Renal cortex interstitium (tissue), 15 donors: ENCODE measurements at places on chromosomes 16 and 17.

GRCh38 chr16:88599092-88599733 lies 29.0 kb downstream of the ZC3H18 start:
- no peak for DNase-seq

DNA sequence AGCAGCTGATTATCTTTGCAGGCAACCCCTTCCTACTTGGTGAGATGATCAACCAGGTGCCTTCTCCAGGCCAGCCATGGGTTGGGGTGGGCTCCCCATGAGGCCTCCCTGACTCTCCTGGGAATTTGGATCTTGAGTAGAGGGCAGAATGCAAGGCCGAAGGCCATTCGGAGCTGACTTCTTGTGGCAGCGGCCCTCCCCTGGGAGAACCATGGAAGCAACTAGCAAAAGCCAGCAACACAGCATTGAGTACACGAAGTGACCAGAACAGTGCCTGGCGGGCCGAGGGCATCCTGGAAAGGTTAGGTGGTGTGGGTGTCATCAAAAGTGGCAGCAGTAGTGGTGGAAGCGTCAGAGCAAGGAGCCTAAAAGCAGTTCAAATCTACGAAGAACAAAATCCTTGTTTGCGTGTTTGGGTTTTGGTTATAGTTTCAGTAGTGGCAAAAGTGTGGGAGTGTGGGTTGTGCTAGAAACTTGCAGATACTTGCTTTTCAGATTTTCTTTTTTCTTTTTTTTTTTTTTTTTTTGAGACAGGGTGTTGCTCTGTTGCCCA lies 2.0 kb upstream of the ALDH3A1 start:
- no peak for DNase-seq

DNA sequence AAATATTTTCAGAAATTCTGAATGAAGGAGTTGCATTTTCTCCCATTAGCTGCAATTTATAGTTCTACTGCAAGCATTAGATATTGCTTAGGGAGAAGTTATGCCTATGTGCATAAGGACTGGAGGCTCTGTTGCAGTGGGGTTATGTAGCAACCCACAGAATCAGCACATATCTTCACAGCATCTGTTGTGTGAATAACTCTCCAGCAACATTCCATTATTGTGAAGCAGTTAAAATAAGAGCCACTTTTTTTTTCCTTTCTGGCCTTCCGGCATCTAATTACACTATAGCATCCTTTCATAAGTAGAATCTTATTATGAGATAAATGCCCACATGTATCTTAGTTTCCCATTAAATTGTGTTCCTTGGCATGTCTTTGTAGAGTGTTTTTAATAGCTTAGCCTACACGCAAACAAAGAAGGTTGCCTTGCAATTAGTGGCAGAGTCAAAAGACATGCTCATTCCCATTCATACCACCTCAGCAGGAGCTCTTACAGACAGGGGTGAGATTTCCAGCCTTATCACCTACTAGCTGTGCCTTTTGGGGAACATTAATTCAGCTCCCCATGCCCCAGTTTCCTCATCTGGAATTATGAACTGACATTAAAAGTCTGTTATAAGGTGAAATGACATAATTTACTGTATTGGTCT lies 596.0 kb upstream of the GOT2 start:
- DNase-seq = no peak

- DNase-seq = no peak
Measured at GRCh38 chr17:82097919-82098168, 192 bp downstream of the FASN start.

- no peak for DNase-seq
Measured at GRCh38 chr16:35011-35677, 18.3 kb downstream of the POLR3K start.

DNA sequence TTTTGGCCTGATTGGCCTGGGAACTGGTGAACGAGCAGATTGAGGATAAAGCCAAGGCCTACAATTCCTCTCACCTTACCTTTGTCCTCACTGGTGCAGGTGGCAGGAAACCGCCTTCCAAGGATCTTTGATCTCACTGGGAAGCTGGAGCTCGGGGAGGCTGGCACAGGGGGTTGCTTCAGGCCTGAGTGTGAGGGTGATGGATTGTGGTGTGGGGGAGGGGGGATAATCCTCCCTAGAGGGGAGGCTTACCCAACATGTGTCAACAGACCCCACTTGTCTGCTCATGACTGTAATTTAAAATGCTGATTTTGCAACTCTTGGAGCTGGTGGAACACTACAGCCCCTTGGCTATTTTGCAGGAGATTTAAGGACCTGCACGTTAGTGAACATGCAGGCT lies 4.5 kb upstream of the RMI2 start:
- DNase-seq = no peak

DNA sequence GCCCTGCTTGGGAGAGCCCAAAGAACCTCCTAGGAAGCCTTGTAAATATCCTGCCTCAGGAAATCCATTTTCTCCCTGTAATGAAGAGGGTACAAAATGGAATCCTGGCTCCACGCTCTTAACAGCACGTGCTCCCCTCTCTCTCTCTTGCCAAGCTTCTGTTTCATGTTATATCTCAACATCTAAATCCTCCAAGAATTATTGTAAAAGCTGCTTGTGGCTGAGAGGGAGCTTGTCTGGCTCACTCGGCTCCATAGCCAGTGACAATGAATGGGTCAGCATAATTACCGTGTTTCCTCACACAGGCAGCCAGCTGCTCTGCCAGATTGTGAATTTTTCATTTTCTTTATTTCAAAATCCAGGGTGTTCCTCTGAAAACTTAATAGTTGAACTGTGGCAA lies 317.8 kb downstream of the RBFOX1 start:
- no peak for DNase-seq

DNA sequence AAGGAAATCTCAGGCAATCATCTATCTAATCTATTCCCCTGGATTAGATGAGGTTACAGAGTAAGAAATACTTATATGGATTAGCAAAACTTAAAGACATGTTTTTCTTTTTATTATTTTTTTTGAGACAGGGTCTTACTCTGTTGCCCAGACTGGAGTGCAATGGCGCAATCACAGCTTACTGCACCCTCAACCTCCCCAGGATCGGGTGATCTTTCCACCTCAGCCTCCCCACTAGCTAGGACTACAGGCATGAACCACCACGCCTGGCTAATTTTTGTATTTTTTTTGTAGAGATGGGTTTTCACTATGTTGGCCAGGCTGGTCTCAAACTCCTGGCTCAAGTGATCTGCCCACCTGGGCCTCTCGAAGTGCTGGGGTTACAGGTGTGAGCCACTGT lies 3.3 kb upstream of the NFE2L1 start:
- no peak for DNase-seq

GRCh38 chr16:56950455-56950854 lies 11.3 kb upstream of the CETP start:
- DNase-seq = no peak

- no peak for DNase-seq
Measured at GRCh38 chr17:8647956-8648355, 17.4 kb upstream of the MYH10 start.

GRCh38 chr16:28984619-28985135 lies at the start of gene LAT:
TSS of gene LAT (plus strand) at chr16:28985052. CDS start at chr16:28985418, 366 bp downstream.
- DNase-seq = no peak

DNA sequence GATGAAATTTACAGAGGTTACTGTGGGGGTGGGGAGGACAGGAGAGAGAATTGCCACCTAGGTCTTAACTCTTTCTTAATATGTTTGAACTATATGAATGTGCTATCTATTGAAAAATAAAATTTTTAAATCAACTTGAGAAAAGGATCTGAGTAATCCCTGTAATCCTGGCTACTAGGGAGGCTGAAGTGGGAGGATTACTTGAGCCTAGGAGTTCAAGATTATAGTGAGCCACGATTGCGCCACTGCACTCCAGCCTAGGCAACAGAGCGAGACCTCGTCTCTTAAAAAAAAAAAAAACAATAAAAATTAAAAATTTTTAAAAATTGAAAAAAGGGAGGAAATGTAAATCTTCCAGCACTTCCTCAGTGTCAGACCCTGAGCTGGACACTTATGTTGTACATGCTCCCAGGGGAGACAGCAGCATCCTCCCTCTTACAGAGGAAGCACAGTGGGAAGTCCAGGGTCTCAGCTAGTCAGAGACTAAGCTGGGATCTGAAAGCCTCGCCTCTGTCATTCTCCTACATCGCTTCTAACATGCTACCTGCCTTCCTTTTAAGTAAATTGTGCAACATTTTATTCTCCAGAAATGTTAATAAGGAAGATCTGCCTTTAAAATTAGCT lies 21.9 kb downstream of the PMM2 start:
- no peak for DNase-seq

DNA sequence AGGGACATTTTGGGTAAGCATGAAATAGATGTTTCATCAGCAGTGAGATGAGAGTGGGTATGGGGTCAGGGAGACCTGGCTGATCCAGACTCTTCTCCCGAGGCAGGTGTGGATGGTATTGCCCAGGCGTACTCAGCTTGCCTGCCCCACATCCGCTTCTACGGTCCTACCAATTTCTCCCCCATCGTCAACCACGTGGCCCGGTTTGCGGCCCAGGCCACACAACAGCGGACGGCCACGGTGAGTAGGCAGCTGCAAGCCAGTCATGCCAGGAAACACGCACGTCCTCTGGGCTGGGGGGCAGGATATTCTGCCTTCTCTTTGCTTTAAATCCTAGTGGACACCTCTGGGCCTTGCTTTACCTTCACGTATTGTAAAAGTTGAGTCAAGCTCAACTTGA lies 44.7 kb downstream of the CPNE2 start:
- no peak for DNase-seq

DNA sequence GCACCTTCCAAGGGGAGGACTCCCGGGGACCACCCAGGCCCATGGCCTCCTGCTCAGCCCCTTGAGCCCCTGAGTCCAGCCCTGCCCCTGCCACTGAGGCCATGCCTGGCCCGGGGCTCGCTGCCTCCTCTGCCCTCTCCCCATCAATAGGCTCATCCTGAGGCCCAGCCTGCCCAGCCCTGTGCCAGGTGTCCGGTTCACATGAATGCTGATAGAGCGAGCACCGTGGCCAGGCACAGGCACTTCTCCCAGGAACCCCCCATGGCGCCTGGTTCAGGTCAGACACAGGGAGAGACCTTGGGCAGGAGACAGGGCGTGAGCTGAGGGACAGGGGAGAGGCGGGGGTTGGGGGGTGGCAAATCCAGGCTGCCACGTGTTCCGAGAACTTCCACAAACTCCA lies 2.8 kb upstream of the PVALEF start:
- no peak for DNase-seq

GRCh38 chr16:56732366-56732765 lies 2.4 kb downstream of the NUP93 start:
- no peak for DNase-seq

GRCh38 chr17:8712698-8713097 lies 31.9 kb downstream of the CCDC42 start:
- no peak for DNase-seq

GRCh38 chr17:30196504-30196903 lies 39.0 kb downstream of the SLC6A4 start:
- DNase-seq = no peak

DNA sequence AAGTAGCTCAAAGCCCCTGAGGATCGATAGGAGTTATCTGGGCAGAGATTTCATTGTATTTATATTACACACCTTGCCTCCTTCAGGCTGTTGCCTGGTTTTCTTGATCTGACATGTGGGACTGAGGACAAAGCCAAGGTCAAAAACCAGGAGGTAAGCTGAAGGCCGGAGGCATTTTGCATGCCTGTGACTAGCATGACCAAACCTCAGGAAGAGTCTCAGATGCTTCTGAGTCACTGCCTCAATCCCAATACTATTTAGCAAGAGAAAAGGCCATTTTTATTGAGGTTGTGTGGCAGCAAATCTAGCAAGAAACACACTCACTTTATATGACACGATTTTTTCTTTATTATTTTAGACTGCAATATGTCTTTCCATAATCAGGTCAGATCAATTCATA lies 968.1 kb downstream of the CDH11 start:
- DNase-seq = no peak

GRCh38 chr17:76812263-76812662 lies 55.9 kb upstream of the MGAT5B start:
- DNase-seq = no peak

DNA sequence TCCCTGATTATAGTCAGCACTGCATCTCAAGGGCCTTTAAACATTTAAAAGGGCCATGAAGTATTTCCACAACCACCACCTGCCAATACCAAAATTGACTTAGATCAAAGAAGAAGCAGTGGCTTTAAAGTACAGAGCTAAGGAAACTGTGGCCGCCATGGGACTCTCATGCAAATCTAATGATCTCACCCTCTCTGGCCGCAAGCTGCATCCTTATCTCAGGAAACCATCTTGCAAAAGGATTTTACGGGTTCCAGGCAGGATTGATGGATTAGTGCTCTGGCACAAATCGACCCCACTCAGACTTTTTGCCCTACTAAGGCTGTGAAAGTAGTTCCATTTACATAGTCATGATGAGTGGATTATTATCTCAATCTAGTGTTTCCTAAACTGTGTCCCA lies 22.6 kb downstream of the CDRT4 start:
- DNase-seq = no peak

DNA sequence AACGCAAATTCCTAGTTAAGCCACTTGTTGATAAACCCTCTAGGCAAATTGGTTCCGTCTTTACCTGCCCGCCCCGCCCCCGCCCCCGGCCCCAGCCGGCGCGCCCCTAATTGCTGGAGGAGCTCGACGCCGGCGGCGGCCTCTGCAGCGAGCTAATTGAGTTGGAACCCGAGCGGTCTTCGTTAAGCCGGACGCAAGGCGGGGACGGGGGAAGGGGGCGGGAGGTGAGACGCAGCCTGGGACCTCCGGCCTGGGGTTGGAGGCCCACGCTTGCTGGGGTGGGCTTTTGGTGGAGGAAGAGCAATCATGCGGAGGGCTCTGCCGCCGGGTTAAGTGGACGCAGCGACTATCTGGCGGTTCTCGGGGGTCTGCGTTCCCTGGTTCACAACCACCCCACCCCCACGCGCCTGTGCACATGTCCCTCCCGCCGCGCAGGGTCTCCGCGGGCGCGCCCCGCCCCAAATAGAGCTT lies 12.7 kb upstream of the FOXF1 start:
- no peak for DNase-seq

GRCh38 chr16:58013201-58013956 lies 12.2 kb downstream of the USB1 start:
- DNase-seq = no peak

- DNase-seq = no peak
Measured at GRCh38 chr17:7208754-7209460, 10.7 kb downstream of the DLG4 start.

DNA sequence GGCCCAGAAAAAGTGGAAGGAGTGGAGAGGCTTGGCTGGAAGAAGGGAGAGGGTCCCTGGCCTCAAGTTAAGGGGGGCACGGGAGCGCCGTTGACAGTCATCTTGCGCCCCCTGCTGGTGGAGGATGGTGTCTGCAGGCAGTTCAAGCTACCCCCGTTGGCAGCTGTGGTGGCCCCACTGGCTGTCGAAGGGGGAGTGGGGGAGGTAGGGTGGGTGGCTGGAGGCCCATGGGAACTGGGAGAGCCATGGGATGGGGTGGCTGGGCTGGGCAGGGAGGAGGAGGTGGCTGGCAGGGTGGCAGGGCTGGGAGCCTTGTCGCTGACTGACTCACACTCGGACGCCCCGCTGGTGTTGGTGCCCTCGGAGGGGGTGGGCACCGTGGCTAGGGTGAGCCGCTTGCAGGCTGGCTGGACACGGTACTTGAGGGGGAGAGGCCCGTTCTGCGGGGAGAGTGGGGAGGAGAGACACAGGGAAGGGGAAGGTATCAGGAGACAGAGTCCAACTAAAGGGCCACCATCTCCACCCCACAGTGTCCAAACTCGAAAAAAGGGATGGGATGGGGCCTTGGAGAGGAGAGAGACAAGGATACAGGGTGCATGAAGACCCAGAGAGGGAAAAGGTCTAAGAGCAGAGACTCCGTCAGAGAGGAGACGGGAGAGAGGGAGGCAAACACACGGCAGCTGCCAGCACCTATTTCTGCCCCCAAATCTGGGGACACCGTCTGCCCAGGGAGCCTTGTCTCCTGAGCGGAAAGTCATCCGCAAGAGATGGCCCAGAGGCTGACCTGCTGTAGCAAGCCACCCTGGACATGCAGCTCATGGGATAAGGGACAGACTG lies 5.2 kb downstream of the CISD3 start:
- no peak for DNase-seq

- no peak for DNase-seq
Measured at GRCh38 chr17:50949989-50950877, 84.1 kb upstream of the TOB1 start.
